ENCODE measurements at places on chromosomes 4 and X.

GRCh38 chrX:7233580-7234406 lies 85.8 kb upstream of the PUDP start:
- DNase-seq = no peak

DNA sequence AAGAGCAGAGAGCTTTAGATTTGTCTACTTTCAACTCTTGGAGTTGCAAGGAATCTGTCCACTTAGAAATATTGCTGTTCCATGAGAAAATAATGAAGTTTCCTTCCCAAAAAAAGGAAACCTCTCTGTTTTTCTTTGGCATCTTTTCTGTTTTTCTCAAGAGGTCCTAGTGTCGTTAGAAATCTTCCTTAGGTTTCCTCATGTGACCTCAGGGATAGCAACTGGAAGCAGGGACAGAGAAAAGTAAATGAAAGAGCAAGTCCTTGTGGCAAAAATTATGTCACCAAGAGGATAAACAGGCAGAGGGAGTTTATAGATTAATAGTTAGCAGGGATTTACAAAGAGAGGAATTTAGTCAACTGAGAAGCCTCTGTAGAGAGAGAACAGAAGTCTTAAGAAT lies 478.4 kb upstream of the ADGRL3 start:
- DNase-seq = no peak

DNA sequence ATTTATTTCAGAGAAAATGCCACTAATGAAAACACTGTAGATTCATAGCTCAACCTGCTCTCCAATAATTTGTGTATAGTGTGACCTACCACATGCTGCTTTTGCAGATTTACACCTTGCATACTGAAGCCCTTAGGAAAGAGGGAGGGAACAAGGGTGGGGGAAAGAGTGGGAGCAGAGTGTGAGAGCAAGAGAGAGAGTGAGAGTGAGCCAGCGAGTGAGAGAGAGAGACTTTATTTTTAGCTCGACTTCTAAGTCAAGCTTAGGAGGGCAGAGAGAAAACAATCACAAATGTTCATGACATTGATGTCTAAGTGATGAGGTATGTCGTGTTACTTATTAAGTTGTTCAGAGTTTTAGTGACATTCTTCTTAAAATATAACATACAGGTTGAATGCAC lies 112.5 kb upstream of the HAND2 start:
- no peak for DNase-seq

GRCh38 chr4:171334549-171334948 lies 478.7 kb upstream of the GALNTL6 start:
- DNase-seq = no peak

- no peak for DNase-seq
These were observed 33.7 kb downstream of the IDS start for GRCh38 chrX:149471397-149471796.

GRCh38 chr4:136078976-136079375 lies 1453.3 kb downstream of the PCDH18 start:
- no peak for DNase-seq

DNA sequence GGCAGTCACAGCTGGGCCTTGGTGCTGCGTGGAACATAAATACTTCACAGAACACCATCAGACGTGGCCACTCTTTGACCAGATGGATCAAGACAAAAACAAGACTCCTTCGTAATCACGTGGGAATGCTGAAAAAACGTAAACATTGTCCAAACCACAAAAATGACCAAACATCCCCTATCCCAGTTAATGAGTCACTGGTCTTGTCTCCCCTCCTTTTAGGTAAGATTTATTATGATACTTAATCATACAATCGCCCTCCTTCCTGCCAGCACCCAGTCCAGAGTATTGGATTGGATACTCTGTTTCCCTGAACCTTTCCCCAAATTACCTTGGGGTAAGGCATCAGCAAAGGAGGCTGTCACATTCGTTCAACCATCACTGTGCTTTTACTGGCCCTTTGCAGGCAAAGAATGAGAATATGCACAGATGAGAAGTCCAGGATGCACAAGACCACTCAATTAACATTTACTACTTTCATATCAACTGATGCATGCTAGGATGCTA lies 601 bp upstream of the TCEANC start:
- no peak for DNase-seq

DNA sequence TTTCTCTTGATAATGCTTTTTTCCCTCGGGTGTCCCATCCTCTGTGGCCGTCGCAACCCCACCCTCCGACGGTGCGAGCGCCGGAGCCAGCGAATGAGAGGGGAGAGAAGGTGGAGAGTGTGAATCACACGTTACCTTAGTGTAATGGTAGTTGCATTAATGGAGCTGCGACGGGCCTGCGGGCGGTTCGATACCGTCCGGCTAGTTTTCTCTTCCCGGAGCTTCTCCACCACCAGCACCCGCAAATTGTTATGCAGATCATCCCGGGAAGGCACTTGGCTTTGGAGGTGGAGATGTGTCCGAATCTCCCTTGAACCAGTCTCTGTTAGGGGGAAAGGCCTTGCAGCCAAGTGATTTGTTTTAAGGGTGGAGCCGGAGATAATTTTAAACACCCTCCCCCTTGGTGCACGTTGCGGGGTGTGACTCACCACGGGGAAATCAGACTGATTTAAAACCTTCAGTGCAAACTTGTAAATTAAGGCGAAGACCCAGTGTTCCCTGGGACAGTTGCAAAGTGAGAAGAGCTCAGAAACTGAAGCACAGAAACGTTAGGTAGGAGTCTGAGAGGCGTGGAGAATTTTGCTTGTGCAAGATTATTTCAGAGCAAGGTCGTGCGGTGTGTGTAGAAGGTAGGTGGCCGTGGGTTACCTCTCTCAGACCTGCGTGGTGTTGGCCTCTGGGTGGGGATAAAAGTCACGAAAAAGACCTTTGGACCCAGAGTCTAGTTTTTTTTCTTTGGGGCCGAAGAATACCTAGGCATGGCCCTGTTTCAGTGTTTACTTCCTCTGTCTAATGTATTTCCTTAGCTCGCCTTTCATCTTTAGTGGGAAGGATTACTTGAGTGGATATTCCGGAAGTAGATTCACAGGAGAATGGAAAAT lies 1.3 kb downstream of the AFF1 start:
- DNase-seq = peak; percentile 94

DNA sequence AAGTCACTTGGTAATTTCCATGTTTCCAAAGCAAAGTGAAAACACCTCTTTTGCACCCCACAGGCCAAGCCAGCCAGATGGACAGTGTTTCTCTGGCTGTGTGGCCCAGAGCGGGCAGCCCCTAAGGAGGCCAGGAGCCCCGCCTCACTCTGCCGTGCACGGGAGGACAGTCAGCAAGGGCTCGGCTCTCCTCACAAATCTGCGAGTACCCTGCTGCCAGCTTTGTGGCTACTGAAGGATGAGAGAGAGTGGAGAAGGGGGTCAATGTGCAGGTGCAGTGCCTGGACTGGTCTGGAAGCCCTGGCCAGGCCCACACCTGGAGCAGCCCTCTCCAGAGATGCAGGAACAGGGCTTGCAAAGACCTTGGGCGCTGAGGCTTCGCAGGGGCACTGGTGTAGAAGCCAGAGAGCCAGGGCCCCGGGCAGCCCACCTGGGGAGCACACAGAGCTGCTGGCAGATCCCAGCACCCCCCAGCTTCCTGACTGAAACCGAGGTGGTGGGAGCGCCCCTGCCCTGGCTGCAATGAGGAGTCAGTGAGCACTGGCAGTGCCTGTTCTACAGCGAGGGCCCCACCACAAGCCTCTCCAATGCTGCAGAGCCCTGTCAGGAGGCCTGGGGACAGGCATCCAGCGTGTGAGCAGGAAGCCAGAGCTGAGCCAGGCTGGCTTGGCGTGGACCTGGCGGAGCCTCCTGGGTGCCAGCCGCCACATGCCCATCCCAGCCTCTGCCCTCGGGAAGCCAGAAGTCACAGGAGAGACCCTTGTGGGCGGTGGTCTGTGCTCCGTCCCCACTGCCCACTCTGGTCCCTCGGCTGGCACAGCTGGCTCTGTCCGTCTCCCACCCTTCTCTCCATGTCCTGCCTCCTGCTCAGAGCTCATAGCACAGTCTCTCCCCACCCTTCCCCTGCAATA lies 3.9 kb downstream of the SPON2 start:
- DNase-seq = peak; percentile 86

- DNase-seq = no peak
These were observed 72.0 kb downstream of the EVC start for GRCh38 chr4:5782829-5783476.

- no peak for DNase-seq
These were observed 12.0 kb upstream of the CD38 start for GRCh38 chr4:15765910-15766697.

GRCh38 chrX:100687128-100687527 lies 43.1 kb downstream of the SRPX2 start:
- DNase-seq = no peak

All from vagina (tissue), 2 donors.